Regular cardiac myocyte (primary cell): ENCODE measurements at places on chromosomes 12 and 14. TPM values are rescaled to one million over a fixed set of nuclear protein-coding genes. Genes with fewer than 3 reads are reported as not detected.

GLS2 gene
- under 0.01 TPM in 1 of 2 replicates, not detected in the other for total RNA-seq

TOMM20L gene
- not detected in 2 replicates for total RNA-seq

TBX3 gene
- total RNA-seq, result 16.1 and 20.6 TPM in 2 replicates

WNT5B gene
- 47.6 and 48.3 TPM in 2 replicates for total RNA-seq

LRP1 gene
- 202 and 326 TPM in 2 replicates for total RNA-seq

CACNA2D4 gene
- total RNA-seq, result under 0.01 and 0.38 TPM in 2 replicates

CCDC38 gene
- under 0.01 TPM in 2 replicates for total RNA-seq
